ENCODE measurements at places on chromosomes 6 and 20.

DNA sequence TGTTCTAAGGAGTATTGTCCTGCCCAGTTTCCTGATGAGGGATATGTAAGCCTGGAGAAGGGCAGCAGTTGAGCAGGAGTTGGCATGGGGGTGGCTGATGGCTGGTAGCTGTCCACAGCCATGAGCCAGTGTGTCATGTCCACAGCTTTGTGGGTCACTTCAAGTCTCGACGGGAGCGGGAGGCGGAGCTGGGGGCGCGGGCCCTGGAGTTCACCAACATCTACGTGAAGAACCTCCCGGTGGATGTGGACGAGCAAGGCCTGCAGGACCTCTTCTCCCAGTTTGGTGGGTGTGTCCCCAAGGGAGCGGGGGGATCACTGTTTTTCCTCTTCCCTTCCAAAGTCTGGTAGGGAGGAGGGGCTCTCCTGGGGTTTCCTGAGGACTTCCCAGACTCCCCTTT is 8.9 kb downstream of the PABPC1L start:
- DNase-seq: no peak

- DNase-seq: no peak
These were observed 23.9 kb upstream of the FAM83C start for GRCh38 chr20:35316086-35316485.

GRCh38 chr6:105507811-105508210 is 104.9 kb upstream of the PREP start:
- DNase-seq: no peak

GRCh38 chr20:38147163-38147562 is 17.9 kb downstream of the TGM2 start:
- DNase-seq: no peak

DNA sequence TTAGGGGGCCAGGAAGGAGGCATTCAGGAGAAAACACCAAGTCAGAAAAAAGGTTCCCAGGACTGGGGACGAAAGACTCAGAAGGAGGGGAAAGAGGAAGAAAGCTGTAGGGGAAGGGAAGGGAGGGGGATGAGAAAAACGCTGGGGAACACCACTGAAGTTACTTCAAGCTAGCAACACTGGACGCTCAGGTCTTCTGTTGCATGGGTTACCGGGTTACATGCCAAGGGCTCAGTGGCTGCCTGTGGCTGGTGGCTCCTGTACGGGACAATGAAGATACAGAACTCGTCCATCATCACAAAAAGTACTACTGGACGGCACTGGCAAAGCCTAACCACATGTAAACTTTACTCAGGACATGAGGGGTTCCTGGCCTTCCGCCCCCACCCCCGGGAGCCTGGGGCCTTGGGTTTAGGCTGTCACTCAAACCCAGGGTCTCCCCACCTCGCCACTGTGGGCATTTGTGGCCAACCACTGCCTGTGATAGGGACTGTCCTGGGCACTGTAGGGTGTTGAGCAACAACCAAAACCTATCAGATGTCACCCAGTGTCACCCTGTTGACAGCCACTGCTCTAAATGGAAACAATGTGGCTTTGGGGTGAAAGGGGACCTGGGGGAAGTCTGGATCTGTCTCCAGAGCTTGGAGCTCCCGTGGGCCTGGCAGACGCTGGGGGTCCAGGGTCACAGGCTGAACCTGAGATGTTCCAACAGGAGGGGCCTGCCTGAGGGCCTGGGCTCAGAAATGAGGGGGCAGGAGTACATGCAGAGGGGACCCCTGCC is 40.3 kb upstream of the CD93 start:
- no peak for DNase-seq

- no peak for DNase-seq
These were observed 130.9 kb upstream of the DEFB112 start for GRCh38 chr6:50180646-50181045.

- DNase-seq: no peak
These were observed 831 bp upstream of the SIRPB2 start for GRCh38 chr20:1491860-1492642.

- no peak for DNase-seq
These were observed 26.0 kb downstream of the ZC3H12D start for GRCh38 chr6:149458806-149459205.
